ENCODE measurements at places on chromosomes 11 and 22.

GRCh38 chr11:44791316-44791925, 64.7 kb downstream of the TSPAN18 start:
- no peak for DNase-seq

- no peak for DNase-seq
Observed at GRCh38 chr11:8786933-8787332, 104.3 kb downstream of the RPL27A start.

- DNase-seq, result no peak
Observed at GRCh38 chr22:41048791-41049717, 43.3 kb upstream of the EP300 start.

GRCh38 chr11:68994894-68995285, 14.1 kb upstream of the MRGPRD start:
- no peak for DNase-seq

DNA sequence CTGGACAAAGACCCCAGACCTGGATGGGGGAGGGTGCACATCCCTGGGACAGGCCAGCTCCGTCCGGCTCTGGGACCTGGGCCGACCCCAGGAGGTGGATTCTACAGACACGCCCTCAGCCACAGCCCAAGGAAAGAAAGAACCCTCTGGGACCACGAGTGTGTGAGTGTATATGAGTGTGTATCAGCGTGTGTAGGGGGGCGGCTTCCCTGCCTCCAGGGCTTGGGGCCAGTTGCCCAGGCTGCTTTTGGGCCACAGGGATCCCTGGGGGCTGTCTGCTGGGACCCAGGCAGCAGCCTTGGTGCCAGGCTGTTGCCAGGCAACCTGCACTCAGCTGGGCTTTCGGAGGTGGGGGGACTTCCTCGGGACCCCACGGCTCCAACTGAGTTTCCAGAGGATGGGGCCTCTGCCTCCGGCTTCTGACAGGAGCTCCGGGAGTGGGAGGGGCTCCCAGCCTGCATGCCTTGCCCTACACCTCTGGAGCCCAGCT, 8.9 kb downstream of the DUSP8 start:
- DNase-seq, result no peak

DNA sequence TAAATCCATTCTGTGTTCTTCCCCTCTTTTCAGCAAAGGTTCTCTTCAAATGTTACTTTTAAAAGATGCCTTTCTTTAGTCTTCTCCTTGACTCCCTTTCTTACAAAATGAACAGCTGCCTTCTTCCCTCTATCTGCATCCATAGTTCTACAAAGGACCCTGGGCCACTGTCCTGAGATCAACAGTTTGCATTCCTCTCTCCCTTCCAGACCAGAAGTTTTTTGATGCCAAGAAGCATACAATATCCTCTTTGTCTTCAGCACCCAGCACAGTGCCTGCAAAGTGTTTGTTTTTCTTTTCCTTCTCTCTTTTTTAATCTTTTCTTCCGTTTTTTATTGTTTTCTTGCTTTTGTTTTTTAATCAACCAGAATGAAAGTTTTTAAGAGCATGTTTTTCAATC, 183.5 kb upstream of the SNX19 start:
- DNase-seq, result no peak

GRCh38 chr22:23536821-23537345, 43.2 kb downstream of the IGLL1 start:
- no peak for DNase-seq

- no peak for DNase-seq
Observed at GRCh38 chr22:37135023-37135422, 14.7 kb downstream of the IL2RB start.
